ENCODE measurements at places on chromosomes 1 and 21.

GRCh38 chr1:50665413-50665812 is 242.2 kb upstream of the DMRTA2 start:
- no peak for ATAC-seq

- peak; percentile 95 for ATAC-seq
Observed at GRCh38 chr1:197146101-197147095, at the start of gene ASPM. TSS of gene ASPM (minus strand) at chr1:197146669. CDS start at chr1:197146437, 232 bp downstream.

GRCh38 chr1:24541711-24542346 is 14.1 kb upstream of the NCMAP start:
- ATAC-seq = peak; percentile 46

- ATAC-seq = peak; percentile 31
Observed at GRCh38 chr21:39630191-39630591, 17.5 kb downstream of the B3GALT5 start.

- ATAC-seq = no peak
Observed at GRCh38 chr1:8899046-8899445, 20.6 kb upstream of the ENO1 start.

DNA sequence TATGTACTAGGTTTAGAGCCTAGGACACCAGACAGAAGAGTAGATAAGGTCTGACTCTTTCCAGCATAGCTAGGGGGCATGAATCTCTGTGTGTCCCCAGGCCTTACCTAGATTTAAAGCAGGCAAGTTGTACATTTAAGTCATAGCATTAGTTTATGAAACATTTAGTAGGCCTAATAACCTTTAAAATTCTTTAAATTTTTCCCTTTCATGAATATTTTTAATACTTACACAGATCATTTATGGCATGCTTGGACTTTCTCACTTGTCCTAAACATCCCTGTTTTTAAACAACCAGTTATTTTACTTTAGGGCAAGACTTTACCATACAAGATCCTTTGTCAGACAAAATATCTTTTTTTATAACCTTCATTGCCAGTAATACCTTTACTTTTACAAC is 258.4 kb upstream of the ZRANB2 start:
- no peak for ATAC-seq

GRCh38 chr1:53658489-53659230 is 80.3 kb downstream of the GLIS1 start:
- ATAC-seq = no peak

- ATAC-seq = no peak
Observed at GRCh38 chr1:41622859-41623732, 138.6 kb upstream of the EDN2 start.
